ENCODE measurements at places on chromosomes 12 and 14.

DNA sequence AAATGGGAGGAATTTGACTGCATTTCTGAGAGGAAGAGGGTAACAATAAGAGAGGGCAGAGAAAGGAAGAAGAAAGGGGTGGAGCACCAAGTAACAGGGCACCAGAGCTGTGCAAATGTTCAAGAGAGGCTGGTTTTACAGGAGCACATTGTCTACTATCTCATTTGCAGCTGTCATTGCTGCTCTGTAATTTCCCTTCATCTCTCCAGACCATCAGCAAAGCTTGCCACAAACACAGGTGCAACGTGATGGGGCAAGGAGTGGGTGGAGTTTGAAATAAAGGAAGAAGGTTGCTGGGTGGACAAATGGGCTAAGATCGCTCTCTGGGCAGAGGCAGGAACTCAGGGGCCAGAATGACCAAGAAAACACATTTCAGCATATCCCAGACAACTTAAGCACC, 47.9 kb upstream of the PLEKHG6 start:
- no peak for DNase-seq

GRCh38 chr12:20220339-20220738, 148.0 kb upstream of the PDE3A start:
- no peak for DNase-seq

DNA sequence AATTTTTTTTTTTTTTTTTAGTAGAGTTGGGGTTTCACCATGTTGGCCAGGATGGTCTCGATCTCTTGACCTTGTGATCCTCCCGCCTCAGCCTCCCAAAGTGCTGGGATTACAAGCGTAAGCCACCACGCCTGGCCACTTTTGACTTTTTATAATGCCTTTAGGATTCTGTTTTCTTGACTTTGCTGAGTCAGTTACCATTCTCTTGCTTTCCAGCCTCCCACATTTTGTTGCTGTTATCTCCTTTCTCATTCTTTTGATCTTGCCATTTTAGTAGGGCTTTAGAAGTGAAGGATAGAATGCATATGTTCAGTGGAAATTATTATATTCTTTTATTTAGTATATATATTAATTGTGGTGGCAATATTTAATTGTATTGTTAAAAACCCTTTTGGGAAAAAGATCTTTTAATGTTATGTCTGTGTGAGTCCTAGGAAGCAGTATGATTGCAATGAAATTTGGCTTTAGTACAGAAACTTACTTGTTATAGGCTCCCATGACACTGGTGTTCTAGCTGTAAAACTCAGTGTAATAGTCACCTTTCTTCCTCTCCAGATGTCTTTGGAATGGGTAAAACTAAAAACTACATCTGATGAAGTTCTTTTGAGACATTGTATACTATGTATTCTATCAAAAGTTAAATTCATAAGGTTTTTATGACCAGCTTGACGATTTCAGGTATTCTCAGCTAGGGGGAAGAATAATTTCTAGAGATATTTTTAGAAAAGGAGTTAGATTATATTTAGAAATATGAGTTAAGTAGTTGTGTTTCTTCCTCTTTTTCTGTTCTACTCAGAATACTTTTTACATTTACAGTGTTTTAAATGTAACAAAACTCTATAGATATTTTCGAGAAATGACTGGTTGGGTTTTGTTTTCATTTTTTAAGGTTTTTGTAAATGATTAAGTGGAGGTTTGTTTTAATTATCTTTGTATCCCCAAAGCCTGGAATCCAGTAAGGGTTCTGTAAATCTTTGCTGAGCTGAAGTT, 74.7 kb downstream of the APAF1 start:
- DNase-seq, result no peak

DNA sequence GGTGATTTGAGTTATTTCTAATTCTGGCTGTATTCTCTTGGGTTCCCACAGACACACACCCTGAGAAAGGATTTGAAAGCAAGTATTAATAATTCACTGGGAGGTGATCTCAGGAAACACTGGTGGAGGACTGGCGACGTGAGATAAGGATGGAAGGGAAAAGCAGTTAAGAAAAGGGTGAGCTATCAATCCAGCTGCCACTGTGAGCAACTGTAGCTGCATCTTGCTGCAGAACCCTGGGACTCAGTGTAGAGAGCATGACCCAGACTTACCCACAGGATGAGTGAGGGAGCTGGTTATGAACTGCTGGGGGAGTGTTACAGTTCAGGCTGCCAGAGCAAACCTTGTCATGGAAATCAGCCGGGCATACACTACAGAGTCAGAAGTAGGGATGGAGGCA, 71.9 kb downstream of the RESF1 start:
- DNase-seq, result no peak

- no peak for DNase-seq
Observed at GRCh38 chr14:104875811-104876210, 10.7 kb downstream of the CEP170B start.

DNA sequence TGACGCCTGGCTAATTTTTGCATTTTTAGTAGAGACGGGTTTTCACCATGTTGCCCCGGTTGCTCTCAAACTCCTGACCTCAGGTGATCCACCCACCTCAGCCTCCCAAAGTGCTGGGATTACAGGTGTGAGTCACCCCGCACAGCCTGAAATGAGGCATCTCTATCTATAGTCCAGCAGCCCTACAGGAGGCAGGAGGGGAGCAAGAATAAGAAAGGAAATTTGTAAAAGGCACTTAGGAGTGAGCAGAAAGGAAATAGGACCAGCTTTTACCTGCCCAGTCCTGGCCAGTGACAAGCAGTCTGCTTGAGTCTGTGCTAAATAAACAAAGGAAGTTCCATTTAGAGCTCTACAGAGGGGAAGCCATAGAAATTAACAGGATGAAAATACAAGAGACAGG, 15.0 kb upstream of the PSMA6 start:
- DNase-seq, result no peak

- DNase-seq, result no peak
Observed at GRCh38 chr12:115949675-115950074, 327.8 kb downstream of the MED13L start.

GRCh38 chr14:75119056-75119455, 7.8 kb downstream of the NEK9 start:
- no peak for DNase-seq

- DNase-seq, result no peak
Observed at GRCh38 chr12:6551496-6552139, 4.2 kb downstream of the IFFO1 start.

- DNase-seq, result no peak
Observed at GRCh38 chr14:74988131-74988530, 14.6 kb upstream of the EIF2B2 start.

DNA sequence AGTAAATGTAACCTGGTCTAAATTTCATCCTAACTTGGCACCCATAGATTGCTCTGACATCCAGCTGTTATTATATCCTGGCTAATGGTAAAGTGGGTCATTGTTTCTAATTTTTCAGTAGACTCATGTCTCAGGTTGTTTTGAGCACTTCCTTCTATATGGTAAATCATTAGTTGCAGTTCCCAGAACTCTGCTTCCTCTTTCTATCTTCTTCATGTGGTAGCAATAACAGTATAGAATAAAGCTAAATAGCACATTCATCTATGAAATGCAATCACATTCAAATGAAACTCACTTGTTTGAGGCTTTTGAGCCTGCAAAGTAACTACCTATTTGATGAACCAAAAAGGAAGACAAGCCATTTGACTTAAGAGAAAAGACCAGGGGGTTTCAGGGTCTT, 65.1 kb upstream of the GZMB start:
- DNase-seq, result no peak

DNA sequence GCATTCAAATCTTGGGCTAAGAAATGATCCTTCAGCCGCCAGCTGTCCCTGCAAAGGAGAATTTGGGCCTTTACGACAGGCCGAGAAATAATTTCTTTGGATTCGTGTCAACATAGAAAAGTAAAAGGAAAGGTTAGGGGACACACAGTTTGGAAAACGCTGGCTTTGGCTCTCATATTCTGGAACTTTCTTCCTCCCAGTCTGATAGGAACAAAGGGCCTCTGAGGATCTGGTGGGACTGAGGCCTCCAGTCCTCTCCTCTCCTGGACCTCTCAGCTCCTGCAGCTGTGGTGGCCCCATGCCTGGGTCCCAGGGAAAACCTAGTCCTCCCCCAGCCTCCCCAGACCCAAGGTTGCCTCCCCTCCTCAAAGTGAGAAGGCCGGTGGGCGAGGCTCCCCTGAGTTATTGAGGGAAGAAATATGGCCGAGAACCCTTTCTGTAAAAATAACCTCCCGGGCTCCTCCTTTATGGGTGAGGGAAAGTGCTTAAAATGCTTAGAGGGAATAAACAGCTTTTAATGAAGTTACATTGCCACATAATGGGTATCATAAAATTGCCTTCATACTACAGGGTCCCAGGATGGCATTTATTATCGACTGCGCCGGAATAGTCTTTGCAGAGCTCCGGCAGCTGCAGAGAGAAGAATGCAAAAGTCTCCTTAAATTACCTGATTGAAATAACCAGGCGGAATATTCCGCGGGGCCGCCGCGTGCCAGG, 188.3 kb downstream of the PHETA1 start:
- no peak for DNase-seq

- peak; percentile 48 for DNase-seq
Observed at GRCh38 chr12:29782871-29783772, 620 bp downstream of the TMTC1 start.

GRCh38 chr12:5391653-5392052, 40.3 kb upstream of the NTF3 start:
- DNase-seq, result no peak

GRCh38 chr14:74858022-74858421, 17.9 kb downstream of the PROX2 start:
- no peak for DNase-seq

DNA sequence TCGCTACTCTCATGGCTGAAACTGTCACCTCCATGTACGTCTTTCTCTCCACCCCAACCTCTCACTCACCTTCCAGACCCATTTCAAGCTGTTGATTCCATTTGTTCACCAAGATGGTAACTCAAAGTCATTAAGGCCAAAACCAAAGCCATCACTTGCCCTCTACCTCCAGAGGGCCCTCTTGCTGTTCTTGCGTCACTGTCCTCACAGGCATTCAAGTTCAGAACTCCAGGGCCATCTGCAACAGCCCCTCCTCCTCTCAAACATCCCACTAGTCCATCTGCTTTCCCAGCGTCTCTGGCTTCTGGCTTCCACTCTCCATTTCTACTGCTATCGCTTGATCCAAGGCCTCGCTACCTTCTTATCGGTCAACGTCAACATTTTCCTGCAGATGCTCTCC, 74.5 kb downstream of the VWF start:
- no peak for DNase-seq

- no peak for DNase-seq
Observed at GRCh38 chr12:32489070-32489469, 89.7 kb downstream of the FGD4 start.

DNA sequence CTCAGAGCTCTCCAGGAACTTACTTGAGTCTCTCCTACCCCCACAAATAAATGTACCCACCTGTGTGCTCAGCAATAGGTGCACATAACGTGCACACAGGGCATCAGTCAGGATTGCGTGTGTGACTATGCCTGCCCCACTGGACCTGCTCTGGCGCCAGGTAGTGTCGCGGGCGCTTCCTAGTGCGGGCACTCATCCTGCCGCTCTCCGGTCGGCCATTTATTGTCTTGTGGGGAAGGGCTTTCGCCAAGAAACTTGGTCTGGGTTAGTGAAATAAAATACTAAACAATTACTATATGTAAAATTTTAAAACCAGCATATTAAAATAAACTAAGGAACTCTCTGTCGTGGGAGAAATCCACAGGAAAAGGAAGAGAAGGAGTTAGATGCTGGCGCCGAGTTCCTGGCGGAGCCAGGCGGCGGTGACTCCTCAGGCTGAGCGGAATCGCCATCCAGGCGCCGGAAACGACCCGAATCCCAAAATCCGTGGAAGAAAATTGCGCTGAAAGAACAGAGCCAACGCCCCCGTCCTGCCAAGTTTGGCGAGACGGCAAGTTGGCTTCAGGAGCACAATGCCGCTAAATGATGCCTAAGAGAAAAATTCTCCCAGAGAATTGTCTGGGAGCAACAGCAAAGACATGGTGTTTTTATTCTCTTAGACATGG, 7.9 kb upstream of the HOXC13 start:
- DNase-seq, result no peak

DNA sequence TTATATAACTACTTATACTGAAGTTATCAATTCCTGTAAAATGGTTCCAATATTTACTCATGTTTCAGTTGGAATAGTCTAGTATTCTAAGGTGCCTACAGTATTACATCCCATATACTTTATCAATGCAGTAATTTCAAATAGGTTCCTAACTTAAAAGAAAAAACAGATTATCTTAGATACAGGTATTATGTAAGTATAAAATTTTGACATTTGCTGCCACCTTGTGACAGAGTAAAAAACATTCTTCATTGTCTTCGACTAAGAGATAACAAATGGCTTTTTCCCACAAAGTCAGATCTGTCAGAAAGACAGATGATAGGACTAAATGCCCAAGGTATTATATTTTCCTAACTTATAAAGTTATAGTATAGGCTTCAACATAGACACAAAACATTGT, 78.7 kb downstream of the TXNDC16 start:
- peak; percentile 16 for DNase-seq

DNA sequence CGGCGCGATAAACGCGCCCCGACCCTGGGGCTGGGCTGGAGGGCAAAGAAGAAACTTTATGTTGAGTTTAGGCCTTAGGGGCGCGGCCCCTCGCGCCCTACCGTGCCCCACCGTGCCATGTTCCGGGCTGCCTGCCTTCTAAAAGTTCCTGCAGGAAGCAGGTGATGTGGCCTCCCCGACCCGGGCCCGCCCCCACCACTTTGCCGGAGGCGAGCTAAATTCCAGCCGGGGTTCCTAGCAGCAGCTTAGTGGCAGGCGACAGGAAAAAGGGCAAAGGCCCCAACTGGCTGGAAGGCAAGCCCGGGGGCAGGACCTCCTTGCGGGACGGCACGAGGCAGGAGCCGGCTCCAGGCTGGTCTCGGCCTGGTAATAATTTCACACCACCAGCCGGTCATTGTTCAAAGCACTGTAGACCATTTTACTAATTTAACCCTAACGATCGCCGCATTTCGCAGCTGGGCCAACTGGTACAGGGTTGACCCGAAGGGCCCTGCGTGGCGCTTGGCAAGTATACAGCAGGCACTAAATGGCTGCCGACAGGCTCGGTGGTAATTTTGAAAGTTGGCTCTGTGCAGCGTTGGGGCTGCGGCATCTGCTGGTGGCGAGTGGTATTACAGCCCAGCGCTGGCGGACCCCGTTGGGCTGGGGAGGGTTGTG, 895 bp upstream of the CCDC88C start:
- peak; percentile 78 for DNase-seq

DNA sequence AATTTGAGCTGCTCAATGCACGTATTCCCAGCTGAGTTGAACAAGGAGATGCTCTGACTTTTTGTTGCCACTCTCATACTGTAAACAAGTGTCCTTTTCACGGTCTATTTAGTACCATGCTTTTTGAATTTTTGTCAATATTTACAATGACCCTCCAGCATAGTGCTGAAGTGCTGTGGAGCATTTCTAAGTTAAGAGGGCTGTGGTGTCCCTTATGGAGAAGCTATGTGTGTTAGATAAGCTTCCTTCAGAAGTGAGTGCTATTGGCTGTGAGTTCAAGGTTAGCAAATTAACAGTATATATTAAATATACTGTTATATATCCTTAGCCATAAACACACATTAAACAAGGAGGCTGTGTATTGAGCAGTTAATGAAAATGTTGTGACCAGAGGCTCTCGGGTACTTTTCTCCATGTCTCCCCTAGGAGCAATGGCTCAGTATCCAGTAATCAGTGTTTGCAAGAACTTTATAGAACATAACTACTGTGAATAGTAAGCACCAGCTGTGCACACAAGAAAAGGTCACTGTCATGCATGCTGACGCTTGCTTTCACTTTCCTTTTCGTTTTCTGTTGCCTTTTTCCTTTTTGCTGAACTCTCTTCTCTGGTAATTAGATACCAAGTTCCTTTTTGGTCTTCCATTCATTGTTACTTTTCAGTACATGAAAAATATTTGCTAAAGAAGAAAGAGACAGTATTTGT, 187.2 kb upstream of the NEDD1 start:
- DNase-seq, result no peak

Measured in SK-N-SH (cell line).